ENCODE measurements at places on chromosomes 12 and 14.

DNA sequence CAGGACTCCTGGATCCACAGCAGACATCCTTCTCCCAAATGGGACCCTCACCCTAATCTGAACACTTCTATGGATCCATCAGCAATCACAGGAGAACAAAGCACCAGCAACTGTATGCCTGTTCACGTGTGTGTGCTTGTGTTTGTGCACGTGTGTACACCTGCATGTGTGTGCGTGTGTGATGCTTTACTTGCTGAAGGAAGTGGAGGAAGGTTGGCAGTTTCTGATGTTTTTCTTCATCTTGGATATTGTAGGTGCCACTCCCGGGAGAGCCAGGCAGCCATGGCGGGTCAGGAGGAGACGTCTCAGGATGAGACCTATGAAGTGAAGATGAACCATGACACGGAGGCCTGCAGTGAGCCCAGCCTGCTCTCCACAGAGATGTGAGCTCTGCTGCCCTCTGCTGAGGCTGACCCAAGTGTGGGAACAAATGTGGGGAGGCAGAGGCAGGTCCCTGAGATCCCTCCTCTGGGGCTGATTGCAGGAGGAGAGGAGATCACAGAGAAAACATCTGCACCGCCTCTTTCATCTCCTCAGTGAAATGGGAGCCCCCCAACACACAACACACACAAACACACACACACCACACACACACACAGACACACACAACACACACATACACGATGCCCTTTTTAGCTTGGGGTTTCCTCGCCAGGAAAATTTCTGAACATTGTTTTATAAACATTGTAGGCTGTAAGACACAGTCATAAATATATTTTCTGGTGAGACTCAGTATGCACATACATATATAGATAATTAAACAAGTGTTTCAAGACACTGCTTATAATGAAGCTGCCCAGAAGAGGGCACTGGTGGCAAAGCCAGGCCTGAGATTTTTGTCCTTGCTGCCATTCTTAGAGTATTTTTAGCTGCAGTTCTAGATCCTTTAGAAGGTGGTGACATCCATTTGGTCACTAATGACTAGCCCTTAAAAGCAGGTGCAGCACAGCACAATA lies 112.2 kb upstream of the FKBP4 start:
- no peak for DNase-seq

GRCh38 chr14:40574780-40575179 lies 1031.9 kb upstream of the LRFN5 start:
- DNase-seq: no peak

DNA sequence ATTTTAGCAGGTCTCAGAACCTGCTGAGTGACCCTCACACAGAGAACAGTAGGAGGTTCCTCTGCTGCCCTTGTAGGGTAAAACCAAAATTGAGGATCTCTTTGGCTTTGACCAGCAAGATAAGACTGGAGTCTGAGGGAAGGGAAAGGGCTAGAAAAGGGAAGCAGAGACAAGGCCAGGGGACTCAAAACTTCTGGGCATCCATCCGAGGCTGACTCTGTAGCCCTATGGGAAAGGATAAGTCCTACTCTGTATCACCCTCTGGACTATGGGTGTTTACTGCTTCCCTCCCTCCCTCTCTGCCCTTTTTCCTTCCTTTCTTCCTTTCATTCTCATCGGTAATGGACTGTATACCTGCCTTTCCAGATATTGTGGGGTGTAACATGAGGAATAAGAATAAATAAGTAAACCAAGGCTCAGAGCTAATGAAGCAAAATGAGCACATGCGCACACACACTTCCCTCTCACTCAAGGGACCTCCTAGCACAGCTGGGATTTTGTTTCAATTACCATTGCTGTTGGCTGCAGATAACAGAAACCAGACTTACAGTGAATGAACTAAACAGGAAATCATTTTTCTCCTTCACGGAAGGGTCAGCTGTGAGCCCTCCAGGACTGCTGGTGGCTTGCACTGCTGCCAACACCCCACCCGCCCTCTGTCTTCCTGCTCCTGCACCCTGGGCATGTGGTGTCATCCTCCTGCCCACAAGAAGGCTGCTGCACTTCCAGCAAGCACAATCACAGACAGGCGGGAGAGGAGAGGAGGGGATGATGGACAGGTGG lies 404.4 kb upstream of the CCDC196 start:
- DNase-seq: no peak

GRCh38 chr12:47648056-47648579 lies 57.7 kb downstream of the RPAP3 start:
- DNase-seq: no peak

- DNase-seq: no peak
Measured at GRCh38 chr12:113347-113746, 46.8 kb downstream of the IQSEC3 start.

DNA sequence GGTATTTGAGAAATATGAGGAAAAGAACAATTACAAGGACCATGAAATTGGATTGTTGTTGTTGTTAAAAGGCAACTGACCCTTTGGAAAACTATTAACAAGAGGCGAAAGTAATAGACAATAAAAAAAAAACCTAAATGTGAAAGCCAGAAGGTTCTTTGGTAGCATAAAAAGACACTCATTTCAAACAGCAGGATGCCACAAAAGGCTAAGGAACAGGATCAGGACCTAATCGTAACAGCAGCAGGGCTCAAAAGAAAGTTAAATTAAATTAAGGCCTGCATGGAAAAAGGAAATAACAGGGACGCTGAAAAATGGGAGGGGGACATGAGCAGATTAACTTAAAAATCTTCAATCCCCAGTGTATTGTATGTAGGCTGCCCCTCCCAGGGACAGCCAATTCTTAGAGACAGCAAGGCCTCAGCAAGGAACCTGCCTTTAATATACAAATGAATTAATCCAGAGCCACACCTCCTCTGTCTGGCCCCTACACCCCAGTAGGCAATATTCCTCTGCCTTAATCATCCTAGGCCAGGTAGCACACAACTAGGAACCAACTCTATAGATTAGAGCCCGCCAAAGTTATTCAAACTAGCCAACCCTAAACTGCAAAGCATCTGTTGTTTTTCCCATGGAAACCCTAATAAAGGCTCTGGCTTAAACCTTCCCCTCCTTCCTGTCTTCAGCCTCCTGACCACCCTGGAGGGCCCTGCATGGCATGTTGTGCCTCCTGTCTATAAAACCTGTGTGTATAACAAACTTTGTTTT lies 28.4 kb upstream of the AP4S1 start:
- no peak for DNase-seq

DNA sequence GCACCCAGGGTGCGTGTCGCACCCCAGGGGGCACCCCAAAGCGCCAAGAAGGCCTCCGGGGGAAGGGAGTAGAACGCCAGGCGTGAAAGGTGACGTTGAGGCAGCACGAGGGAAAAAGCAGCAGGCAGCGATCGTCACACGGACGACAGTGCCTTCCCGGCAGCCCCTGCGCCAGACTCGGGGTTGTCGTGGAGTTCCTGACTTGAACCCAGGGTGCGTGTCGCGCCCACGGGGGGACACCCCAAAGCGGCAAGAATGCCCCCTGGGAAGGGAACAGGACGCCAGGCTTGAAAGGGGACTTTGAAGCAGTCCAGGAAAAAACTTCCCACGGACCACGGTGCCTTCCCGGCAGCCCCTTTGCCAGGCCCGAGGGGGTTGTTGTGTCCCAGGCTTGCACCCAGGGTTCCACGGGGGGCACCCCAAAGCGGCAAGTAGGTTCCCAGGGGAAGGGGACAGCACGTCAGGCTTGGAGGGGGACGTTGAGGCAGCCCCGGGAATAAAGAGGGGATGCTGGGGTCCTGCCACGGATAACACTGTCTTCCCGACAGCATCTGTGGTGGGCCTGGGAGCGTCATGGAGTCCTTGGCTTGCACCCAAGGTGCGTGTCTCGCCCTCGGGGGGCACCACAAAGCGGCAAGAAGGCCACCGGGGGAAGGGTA lies 159.2 kb upstream of the ALG10B start:
- no peak for DNase-seq

GRCh38 chr12:107126796-107127481 lies 33.6 kb upstream of the CRY1 start:
- DNase-seq: no peak

- DNase-seq: no peak
Measured at GRCh38 chr12:106108185-106108835, 30.4 kb downstream of the NUAK1 start.

DNA sequence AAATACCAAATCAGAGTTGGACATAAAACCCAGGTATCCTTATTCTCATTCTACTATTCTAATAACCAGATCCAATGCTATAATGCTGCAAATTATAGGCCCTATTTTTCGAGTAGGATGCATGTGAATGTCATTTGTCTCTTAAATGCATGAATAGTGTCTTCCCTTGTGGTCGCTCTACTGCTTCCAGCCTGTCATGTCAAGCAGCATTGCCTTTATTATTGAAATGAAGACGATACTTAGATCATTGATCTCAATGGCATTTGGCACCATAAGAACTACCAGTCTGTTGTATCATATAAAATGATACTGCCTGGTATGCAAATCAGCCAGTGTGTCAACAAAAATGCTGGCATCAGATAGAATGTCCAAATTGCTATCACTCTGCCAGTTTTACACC lies 649.1 kb downstream of the DIO2 start:
- DNase-seq: no peak

GRCh38 chr12:67677166-67677565 lies 28.6 kb downstream of the DYRK2 start:
- DNase-seq: no peak

GRCh38 chr14:54788701-54789100 lies 113.9 kb downstream of the GCH1 start:
- no peak for DNase-seq

- DNase-seq: no peak
Measured at GRCh38 chr14:67253076-67253635, 11.9 kb downstream of the PALS1 start.

- peak; percentile 53 for DNase-seq
Measured at GRCh38 chr14:65476273-65476941, 63.9 kb downstream of the FUT8 start.

DNA sequence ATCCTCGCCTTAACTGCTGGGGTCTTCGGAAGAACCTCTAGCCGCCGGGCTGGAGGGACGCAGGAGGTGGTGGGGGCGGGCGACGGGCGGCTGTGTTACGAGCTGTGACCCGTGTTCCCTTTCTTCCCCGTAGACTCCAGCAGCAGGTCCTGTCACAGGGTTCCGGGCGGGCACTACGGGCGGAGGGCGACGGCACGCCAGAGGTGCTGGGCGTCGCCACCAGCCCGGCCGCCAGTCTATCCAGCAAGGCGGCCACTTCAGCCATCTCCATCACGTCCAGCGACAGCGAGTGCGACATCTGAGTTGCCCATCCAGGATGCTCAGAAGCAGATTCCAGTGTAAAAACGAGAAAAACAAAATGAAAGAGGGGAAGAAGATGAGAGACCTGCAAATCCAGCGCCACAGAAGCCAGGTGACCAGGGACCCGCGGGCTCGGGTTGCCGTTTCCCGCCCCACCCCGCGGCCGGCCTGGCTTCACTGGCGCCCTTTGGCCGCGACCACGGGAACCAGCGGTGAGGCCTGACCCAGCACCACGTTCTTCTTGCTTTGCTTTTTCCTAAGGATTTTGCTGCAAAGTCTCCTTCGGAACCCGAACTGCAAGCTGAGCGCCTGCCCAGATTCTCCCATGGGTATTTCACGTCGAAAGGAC lies 2.1 kb downstream of the SIX6 start:
- DNase-seq: no peak

- no peak for DNase-seq
Measured at GRCh38 chr14:66746316-66747006, 238.5 kb downstream of the GPHN start.

GRCh38 chr14:54447231-54447692 lies 6.1 kb upstream of the CNIH1 start:
- no peak for DNase-seq

GRCh38 chr12:121724925-121725324 lies 12.4 kb downstream of the TMEM120B start:
- no peak for DNase-seq

DNA sequence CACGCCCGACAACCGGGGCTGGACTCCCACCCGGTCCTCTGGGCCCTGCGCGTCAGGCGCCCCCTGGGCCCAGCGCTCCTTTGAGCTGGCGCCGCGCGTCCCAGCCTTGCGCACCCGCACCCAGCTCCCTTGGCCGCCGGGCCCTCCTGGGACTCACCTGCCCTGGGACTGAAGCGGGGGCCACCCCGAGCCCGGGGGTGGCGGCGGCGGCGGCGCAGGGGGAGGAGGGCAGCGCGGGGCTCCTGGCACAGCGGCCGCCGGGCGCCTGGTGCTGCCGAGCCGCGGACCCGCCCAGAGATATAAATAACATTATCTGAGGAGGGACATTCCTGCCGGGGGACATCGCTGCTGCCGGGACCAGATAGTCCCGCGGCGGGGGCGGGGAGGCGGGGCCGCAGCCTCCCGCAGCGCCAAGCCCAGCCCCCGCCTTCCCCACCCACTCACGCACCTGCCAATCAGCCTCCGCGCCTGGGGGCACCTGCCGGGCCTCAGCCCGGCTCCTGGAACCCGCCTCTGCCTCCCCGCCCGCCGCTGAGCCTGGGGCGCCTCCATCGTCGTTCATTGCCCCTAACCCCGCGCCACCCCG lies at the start of gene SPTB:
TSS of gene SPTB (minus strand) at position 273 of the 586 bp plus-strand sequence. CDS start 56,813 bp downstream, outside the sequence.
- peak; percentile 61 for DNase-seq

DNA sequence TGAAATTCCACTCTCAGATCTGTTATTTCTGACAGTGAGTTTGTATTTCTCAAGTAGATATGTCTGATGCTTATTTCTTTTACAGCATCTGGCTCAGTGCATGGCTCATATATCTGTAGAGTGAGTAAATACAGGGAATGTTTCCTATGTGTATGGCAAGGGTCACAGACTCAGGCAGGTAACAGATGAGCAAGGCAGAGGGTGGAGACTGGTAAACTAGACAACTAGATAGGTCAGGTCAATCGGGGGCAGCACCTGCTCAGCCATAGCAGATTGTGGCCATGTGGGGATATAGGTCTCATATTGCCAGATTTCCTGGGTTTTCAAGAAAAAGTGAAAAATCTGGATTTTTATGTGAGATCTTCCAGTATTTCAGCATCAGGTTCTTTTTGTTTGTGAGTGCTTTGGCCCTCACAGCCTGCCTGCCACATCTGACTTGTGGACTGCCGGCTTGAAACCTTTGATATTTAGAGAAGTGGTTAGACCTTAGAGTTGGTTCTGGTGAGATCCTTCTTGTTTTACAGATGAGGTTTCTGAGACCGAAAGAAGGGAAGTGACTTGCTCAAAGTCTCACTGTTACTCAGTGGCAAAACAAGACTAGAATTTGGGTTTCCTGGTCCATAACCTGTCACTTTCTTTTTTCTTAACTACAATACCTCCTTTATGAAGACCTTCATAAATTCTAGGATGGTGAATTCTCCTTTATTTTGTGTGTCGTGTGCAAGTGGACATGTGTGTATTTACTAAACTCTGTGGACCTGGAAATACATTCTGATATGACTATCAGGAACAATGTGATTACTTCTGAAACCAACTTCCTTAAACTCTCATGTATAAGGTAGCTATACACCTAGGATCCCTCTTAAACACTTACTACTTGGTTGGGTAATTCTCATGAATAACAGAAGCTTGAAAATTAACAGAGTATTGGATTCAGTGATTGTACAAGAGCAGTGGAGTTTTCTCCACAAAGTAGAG lies 34.4 kb downstream of the PROX2 start:
- peak; percentile 52 for DNase-seq

GRCh38 chr12:91944637-91945036 lies 201.0 kb downstream of the BTG1 start:
- DNase-seq: no peak

Measured in GM06990 (cell line).